ENCODE measurements at places on chromosomes 11 and 22. TPM values are rescaled to one million over a fixed set of nuclear protein-coding genes. Genes with fewer than 3 reads are reported as not detected.

The OR2AG2 gene
- total RNA-seq, result 0.47 TPM

The RAB39A gene
- total RNA-seq, result 0.77 TPM

The OR52A1 gene
- not detected for total RNA-seq

The MN1 gene
- 0.67 TPM for total RNA-seq

The P2RX3 gene
- not detected for total RNA-seq

The DDI1 gene
- not detected for total RNA-seq

The EMID1 gene
- 4.4 TPM for total RNA-seq

The COA4 gene
- total RNA-seq, result 111 TPM

Measured in colonic mucosa (tissue), 4 donors.